CD4-positive, alpha-beta T cell treated with Interleukin-15 for 1 hour (primary cell): ENCODE measurements at places on chromosomes 12 and 14.

DNA sequence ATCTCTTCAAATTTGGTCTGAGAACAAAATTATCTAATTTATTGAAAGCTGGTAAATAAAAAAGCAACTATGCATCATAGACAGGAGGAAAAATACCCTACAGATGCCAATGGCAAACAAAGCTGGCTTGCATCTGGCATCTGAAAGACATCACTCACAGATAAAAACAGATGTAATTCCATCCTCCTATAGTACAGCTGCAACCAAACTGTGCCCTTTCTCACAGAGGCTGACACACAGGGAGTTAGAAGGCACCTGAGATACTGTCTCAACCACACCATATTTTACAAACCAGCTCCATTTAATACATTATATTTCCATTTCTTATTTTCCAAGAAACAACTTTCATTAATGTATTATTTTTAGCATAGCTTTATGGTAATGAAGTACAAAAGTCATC lies 39.4 kb downstream of the DUSP16 start:
- no peak for DNase-seq

DNA sequence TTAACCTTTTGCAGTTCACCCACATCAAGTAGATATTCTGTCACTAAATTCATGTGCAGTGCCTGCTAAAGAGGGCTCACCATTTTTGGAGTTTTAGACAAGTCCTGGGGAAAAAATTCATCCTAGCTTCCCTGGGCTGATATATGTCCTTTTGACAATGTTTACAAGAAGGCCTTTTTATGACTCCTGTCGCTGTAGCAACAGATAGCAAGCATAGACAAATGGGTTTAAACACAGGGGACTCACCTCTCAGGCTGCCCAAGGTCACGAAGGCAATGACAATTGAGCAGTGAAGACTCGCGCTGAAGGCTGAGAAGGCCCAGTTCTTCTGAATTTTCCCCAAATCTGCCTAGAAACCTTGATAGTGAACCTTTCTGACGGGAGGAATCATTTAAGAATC lies 150.7 kb upstream of the CPM start:
- no peak for DNase-seq

DNA sequence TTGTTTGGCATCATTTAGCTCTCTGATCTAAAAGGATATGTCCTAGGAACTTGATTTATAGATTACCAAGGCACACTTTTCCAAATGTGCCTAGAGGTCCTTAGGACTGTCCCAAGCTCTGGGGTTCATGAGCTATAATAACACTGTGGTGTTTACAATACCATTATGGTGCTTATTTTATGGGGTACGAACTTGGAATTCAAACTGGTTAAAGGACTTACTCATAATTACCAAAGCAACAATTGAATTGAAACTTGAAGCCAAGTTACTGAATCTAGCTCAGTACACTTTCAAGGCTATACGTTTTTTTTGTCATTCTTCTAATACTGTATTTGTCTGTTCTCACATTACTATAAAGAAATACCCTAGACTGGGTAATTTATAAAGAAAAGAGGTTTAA lies 9.6 kb upstream of the TEP1 start:
- DNase-seq = no peak

DNA sequence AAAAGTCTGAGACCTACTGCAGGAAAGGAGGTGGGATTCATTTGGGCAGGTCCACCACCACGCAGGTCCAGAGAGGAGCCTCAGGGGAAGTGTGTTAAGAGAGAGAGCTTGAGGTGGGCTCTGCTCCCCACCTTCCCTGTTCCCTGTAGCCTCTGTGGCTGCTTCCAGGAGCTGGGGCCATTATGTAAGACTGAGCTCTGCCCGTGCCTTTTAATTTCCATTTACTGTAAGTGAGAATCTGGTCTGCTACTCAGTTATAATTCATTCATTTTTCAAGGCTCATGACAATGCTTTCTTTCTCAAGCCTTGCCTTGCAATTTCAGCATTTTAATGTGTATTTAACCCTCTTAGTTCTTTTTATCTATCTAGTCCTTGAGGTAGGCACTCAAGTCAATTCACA lies 8.3 kb downstream of the SLC4A8 start:
- no peak for DNase-seq

GRCh38 chr14:104401785-104402184 lies 177.8 kb upstream of the C14orf180 start:
- DNase-seq = no peak

DNA sequence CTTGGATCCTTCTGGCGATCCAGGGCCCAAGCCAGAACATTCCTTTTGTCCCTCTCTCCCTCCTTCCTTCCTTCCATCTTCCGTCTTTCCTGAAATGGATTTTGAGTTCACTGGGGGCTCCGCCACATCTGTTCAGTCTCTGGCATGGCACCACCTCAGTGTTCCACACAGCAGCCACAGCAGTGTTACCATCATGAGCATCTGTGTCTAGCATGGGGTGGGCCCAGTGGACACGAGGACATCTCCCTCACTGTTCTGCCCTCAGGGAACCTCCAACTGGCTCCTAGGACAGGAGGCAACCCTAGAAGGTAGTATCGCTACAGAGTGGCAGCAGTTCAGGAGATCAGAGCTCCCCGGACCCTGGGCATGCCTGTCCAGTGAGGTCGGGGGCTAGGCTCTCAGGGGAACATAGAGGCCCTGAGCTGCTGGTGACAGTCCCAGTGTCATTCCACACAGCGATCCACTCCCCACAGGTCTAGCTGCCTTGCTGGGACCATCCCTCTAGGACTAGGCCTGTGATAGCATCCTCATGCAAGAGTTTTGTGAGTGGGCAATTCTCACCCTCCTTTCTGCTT lies 59.0 kb downstream of the GALNT16 start:
- peak; percentile 7 for DNase-seq

DNA sequence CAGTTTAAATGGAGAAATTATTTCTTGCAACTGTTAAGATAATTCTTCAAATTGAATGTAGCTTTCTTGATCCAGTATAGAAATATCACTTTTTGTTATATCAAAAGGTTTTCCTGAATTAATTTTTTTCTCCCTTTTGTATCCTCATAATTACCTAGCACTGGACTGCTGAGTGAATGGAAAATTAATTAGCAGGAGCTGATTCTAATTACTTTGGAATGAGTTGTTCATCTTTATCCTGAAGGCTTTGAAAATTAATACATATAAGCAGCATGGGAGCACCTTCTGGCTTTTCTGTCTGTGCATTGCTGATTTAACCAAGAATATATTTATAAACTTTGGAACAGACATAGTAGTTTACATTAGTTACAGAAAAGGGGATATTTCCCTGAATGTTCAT lies 307.6 kb upstream of the GARIN2 start:
- DNase-seq = no peak

GRCh38 chr14:105529569-105530284 lies 3.3 kb downstream of the TMEM121 start:
- DNase-seq = no peak

GRCh38 chr12:92951006-92951405 lies 21.9 kb upstream of the EEA1 start:
- no peak for DNase-seq

GRCh38 chr12:34393086-34393820 lies 371.0 kb downstream of the ALG10 start:
- DNase-seq = peak; percentile 8

DNA sequence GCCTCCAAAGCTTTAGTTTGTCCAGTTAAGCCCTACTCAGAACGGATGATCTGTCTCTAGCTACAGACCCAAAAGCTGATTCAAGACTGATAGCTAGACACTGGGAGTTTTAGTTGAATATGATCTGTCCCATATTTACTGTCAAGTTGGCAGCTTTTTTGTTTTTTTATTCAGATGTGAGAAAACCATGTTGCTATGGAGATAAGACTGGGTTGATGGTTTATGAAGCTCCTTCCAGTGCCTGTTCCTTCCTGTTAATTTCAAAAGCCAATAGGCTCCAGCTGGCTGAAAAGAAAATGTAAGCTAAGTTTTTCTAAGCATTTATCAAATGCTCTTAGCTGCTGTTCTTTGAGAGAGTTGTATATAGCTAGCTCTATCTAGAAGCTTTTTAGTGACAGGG lies 4.7 kb downstream of the DYNLL1 start:
- DNase-seq = no peak

DNA sequence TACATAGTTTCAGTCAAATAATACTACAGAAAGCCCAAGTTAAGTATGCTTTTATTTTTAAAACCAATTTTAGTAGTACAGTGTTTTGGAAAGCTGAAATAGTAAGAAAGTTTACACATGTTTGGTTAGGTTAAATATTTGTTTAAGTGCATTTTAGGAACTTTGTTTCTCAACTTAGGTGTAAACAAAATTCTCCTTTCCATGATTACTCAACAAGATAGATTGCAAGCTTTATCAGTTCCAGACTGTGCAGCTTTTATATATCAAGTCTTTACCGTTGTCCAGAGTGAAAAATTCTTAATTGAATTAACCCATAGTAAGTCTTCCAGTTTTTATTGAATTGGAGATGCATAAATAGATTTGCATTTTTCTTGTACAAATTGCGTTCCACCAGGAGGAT lies 45.1 kb downstream of the PIWIL1 start:
- DNase-seq = no peak

- DNase-seq = no peak
These were observed 201.0 kb upstream of the AMIGO2 start for GRCh38 chr12:47280543-47281300.

DNA sequence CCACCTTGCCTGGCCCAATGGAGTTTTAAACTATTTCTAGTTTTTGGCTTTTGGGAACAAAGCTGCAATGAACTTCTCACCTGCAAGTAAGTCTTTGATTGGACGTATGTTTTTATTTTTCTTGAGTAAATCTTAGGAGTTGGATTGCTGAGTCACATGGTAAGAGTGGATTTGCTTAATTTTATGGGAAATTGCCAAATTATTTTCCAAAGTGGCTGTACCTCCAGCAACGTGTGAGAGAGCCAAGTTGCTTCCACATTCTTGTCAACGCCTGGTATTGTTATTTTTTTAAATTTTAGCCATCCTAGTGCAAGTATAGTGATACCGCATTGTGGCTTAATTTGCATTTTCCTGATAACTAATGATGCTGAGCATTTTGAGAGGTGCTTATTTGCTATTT lies 136.6 kb downstream of the LMNTD1 start:
- DNase-seq = no peak

- no peak for DNase-seq
These were observed 59.3 kb downstream of the DNAI7 start for GRCh38 chr12:25135531-25136154.

DNA sequence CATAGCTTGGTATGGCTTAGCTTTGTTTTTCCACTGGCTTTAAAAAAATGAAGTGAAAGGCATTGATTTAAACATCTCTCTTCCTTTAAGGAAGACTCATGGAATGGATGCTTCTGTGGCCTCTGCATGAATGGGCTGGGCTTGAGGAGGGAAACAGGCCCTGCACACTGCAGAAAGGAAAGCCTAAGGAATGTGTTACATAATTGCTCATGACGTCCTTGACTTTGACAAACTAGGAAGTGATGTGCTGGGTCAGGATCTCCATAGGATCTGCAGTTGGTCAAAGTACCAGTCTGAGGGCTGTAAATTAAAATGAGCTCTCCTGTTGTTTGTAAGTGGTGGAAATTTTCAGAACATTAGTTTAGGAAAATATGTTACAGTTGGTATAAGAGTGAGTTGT lies 12.7 kb downstream of the SAMD4A start:
- DNase-seq = no peak

GRCh38 chr12:91620992-91621391 lies 438.4 kb upstream of the DCN start:
- no peak for DNase-seq

DNA sequence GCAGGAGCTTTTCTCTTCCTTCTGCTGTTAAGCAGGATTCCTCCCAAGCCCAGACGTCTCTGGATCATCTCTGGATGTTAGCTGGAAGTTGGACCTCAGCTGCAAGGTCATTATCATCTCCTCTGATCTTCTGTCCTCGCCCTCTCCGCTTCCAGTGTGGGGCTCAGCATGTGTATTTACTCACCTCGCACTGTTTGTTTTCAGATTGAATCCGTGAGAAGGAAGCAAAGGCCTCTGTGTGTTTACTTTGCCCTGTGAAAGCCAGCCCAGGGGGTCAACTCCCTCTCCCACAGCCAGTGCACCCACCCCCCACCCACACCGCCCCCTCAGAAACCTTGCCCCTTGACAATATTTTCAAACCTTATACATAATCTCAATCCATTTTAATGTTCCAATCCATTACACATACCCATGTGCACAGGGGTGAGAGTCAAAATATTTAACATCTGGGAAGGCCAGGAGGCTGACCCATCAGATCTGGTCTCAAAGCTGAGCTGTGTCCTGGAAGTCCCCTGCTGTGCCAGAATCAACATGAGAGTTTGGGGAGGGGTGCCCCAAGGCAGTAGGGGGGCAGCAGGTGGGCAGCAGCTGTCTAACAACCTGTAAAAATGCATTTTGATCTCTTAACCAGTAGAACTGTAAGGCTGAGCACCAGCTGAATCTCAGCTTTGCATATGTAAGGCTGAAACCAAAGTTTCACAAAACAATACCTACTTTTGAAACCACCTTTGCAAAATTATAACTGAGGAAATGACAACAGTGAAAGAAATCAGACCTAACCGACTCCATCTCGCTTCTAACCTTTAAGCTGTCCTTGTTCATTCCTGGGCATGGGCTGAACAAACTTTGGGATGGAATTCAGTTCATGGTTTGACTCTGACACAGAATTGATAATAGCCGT lies 157.9 kb downstream of the ZNF664 start:
- no peak for DNase-seq

DNA sequence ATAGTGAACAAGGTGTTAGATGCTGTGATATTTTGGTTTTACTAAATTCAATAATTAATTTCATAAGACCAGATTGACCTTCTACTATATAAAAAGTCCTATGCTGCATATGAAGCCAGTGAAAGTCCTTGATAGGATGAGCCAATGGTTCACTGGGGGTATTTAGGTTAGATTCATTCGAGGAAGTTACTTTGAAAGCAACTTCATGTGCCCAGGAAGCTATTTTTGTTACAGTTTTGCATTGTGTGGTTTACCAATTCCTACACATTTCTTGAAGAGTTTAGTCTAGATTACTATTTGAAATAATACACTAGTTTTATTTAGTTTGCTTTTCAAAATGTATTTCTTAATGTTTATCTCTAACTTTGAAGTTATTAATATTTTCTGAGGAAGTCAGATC lies 58.5 kb upstream of the RMST start:
- DNase-seq = no peak

GRCh38 chr12:57575771-57576612 lies 15.0 kb upstream of the PIP4K2C start:
- no peak for DNase-seq

- no peak for DNase-seq
These were observed 59.7 kb upstream of the CCDC196 start for GRCh38 chr14:66426451-66426850.

DNA sequence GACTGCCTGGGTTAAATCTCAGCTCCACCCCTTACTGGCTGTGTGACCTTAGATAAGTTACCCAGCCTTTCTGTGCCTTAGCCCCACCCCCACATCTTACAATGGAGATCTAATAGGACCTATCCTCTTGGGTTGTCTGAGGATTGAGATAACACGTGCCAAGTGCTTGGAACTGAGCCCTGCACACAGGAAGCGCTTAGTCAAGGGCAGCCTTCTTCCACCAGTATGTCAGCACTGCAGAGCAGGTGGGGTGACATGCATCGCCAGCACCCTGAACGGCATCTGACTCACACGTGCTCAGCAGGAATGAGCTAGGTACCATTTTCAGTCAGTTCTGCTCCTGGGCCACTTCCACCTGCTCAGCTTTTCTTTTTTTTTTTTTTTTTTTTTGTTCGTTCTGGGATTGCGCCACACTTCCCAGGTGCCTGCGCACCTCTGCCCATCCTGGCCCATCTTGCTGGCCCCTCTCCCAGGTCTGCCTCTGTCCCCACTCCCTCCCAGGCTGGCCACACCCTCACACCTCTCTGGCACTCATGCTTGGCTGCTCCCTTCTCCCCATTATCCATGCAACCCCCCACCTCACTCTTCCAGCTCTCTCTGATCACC lies 19.6 kb downstream of the LGMN start:
- DNase-seq = peak; percentile 48
